ENCODE measurements at places on chromosomes 13 and 19.

DNA sequence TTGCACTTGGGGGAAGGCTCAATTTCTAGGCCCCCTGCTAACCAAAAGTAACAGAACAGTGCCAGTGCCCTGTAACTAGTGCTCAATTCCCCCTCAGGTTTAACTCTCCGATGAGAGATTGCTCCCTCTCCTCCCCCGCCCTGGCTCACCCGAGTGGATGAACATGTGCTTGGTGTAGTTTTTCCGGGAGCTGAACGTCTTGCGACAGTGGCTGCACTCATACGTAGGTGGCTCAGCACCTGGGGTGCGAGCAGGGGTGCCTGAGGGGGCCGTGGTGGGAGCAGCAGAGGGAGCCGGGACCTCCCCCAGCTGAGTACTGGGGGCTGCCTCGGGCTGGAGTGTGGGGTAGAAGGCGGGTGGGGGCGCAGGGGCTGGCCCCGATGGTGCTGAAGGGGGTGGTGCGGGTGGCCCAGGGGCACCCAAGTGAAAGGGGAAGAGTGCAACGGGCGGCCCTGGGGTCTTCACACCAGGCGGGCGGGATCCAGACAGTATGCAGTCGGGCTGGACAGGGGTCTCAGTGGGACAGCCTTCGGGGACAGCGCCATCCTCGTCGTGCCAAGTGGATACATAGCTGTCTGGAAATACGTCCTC lies 3.3 kb downstream of the ZBTB45 start:
- DNase-seq = no peak

- DNase-seq = no peak
Measured at GRCh38 chr13:110664673-110665072, 41.2 kb downstream of the CARS2 start.

DNA sequence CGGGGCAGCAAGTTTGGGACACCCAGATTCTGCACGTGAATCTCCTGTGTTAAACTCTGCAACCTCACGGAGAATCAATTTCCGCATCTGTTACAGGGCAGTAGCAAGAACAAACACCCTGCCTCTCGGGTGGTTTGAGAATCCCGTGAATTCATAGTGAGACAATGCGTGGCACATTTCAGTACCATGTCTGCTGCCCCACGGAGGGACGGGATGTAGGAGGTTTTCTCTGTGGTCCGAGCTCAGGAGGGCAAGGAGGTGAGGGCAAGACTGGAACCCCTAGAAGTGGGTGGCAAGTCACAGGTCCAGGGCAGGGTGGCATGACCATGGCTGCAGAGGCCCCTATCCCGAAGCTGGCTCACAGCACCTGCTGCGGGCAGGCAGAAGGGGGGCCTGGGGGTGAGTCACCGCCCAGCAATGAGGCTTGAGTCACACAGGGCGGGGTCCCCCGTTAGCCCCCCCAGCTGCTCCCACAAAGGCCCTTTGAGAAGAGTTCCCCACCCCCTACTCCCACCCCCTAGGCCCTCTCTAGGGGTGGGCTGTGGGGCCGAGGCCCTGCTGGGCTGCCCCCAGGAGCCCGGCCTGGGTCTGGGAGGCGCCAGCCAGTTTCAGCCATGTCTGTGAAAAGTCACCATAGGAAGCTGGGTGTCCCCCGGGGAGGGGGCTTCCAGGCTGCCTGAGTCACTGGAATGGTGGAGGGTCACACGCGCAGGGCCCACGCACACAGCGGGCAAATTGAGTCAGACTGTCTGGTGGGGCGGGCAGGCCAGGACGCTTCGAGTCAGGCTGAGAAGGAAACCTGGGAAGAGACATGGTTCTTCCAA lies 25.8 kb upstream of the NANOS3 start:
- DNase-seq = no peak

GRCh38 chr13:106344342-106344741 lies 191.1 kb downstream of the EFNB2 start:
- DNase-seq = no peak

DNA sequence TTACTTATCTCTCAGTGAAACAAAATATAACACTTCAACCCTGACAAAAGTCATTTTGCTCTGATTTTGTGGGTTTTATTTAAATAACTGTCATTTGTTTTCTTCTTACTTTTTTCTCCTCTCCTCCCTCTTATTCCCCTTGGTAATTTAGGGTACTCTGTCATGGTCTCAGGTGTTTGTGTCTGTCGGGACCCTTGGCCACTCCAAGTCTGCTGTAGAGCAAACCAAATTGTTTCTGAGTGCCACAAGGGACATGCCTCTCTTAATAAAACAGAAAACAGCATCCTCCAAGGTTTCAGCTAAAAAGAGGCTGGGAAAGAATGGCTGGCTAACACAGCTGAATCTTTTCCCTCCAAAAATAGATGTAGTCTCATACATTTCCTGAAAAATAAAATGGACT lies 573.1 kb upstream of the KLF12 start:
- DNase-seq = no peak

DNA sequence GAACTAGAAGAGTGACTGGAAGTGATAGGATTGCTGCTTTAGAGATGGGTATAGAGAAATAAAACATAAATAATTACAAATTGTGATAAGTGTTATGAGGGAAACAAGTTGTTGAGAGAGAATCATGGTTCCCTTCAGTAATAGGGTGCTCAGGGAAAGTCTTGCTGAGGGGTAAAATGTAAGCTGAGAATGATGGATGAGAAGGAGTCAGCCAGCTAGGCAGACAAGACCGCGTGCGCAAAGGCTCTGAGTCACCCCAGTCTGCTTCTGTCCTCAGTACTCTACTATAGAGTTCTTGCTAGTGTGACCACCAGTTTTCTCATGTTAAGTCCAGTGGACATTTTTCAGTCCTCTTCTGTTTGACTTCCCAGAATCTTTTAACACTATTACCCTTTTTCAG lies 39.5 kb downstream of the PCCA start:
- DNase-seq = no peak

GRCh38 chr13:59700281-59700680 lies 463.4 kb downstream of the DIAPH3 start:
- DNase-seq = no peak
